ENCODE measurements at places on chromosomes 12 and 14.

DNA sequence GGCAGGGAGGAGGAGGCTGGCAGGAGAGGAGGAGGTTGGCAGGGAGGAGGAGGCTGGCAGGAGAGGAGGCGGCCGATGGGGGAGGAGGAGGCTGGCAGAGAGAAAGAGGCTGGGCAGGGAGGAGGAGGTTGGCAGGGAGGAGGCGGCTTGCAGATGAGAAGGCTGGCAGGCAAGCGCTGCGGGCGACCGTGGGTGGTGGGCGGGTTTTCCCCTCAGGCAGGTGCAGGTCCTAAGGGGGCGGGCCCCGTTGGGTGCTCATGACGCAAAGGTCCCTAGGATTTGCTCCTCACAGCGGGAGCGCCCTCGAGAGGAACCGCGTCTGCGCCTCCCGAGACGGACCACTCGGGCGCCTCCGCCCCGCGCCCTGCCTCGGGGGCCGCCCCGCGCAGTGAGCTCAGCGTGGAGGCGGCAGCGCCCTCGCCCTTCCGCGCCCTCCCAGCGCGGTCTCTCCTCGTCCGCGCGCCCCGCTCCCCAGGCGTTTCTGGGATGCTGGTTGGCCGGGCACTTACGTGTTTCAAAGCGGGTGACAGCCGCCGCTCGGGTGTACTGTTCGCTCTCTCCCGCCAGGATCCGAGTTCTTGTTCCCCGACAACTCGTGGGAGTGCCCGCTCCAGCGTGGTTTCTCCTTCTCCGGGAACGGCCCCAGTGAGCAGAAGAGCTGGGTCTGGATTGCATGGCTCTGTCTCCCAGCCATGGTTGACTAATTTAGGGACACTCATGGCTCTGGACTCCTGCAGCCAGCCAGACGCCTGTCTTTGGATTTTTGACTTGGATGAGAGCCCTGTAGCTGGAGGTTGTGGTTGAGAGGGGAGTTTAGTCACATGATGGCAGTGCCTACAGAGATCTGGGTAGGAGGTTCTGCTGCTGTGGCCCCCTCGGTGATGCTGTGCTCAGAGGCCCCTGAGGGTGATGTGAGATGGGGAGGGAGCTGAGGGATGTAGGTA is 64.1 kb upstream of the PPP4R3A start:
- peak; percentile 64 for DNase-seq

- peak; percentile 89 for DNase-seq
These were observed 1.2 kb downstream of the MGP start for GRCh38 chr12:14884458-14884878.

- peak; percentile 64 for DNase-seq
These were observed at the start of gene NUAK1 for GRCh38 chr12:106138633-106139421. Gene NUAK1, minus strand, starts transcription at chr12:106138954. Its CDS starts 301 bp downstream, at chr12:106138653.

- no peak for DNase-seq
These were observed 131.5 kb upstream of the NCOR2 start for GRCh38 chr12:124698998-124699305.

DNA sequence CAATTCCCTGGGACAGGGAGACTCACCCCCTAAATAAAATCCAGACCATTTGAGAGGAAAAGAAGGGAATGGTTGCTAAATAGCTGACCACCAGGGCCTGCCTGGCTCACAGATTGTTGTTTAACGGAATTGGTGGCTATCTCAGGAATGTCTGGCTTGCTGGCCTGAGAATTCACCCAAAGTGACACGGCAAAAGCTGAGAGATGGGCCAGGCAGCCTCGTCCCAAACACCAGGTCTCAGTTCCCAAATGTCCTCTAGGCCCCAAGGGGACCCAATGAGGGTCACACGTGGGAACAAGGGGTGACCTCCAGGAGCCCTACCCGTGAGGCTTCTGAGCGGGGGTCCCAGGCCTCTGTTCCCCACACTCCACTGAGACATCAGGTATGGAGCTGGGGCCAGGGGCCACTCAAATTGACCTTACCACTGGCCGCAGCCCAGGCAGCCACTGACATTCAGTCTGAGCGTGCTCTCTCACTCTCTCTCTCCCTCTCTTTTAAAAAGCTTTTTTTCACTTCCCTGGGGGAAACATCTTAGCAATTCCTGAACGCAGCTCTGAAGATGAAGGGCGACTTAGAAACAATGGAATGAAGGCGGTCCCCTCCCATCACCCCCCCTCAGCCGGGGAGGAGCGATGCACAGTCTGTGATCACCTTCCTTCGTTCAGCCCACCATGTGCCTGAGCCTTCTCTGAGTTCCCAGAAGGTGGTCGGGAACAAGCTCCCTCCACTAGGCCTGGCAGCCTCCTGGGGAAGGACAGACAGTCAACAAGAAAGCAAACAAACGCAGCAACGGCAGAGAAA is 131.2 kb downstream of the SCARB1 start:
- DNase-seq = no peak

- DNase-seq = peak; percentile 57
These were observed 142.8 kb downstream of the SLC8A3 start for GRCh38 chr14:70045844-70046535.

DNA sequence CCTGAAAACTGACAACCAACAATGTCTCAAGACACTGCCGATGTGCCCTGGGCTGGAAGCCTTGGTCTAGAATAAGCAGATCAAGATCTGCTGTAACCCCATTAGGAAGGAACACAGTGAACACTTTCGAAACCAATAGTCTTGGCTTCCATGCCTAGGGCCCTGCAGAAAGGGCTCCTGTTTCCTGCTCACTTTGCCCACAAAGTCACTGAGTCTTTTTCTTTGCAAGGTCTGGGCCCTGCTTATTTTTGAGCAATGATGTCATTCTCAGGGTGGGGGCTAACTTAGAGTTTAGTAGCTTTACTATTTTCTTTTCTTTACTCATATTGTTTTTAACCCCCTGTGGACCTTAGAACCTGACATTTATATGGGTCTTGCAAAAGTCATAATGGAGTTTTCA is 704.2 kb upstream of the TMEM132C start:
- DNase-seq = no peak
